LNCaP clone FGC (cell line): ENCODE measurements at places on chromosomes 11 and 22.

GRCh38 chr11:71418643-71419042, 29.6 kb downstream of the DHCR7 start:
- no peak for DNase-seq

- no peak for DNase-seq
Observed at GRCh38 chr22:47218671-47219070, 456.2 kb downstream of the TBC1D22A start.

DNA sequence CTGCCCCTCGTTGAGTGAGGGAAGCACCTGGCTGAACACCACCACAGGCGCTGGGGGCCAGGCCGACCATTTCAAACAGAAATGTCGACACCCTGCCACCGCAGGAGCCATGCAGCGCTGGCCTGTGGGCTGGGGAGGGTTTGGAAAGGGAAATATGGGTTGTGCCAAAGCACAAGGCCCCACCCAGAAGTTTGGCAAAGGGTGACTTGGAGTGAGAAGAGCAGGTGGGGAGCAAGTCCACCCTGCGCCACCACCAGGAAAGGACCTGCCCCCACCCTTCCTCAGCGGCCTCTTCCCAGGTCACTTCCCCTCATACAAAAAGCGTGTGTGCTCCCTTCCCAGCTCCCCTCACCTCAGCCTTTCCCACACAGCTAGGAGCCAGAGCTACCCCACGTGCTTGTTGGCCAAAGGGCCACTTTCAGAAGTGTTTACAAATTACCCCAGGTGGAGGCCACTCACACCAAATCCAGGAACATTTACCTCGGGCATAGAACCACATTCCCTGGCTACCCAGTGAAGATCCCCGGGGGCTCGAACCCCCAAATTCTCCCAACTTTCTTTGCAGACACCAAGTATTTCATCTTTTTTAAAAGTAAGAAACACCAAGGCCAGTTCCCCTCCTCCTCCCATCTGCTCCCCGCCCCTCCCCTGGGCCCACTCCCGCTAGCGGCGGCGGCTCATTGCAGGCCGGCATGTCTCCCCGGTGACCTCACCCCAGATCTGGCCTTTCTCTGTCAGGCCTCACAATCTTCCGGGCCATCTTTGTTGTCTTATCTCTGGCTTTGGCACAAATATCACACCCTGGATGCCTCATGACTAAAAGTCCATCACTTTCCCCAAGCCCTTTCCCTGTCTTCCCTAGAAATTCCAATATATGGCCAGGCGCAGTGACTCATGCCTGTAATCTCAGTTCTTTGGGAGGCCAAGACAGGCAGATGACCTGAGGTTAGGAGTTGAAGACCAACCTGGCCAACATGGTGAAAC, 20.5 kb upstream of the SCGB1A1 start:
- DNase-seq: no peak

DNA sequence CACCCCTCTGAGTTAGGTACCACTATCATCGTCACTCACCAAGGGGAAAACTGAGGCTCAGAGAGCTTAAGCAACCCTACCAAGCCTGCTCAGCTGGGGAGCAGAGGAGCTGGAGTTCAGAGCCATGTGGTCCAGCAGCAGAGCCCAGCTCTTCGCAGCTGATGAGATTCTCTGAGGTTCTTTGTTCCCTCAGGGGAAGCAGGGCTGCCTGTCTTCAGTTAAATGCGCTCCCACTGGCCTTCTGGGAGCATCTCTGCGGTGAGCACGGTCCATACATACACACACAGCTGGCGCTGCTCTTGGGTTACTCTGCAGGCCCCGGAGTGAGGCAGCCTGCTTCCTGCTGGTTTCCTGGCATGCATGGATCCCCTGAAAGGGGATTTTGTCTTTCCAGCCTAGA, 5.2 kb upstream of the PTGDR2 start:
- no peak for DNase-seq

- DNase-seq: no peak
Observed at GRCh38 chr22:38941488-38941987, 15.9 kb upstream of the APOBEC3A start.

DNA sequence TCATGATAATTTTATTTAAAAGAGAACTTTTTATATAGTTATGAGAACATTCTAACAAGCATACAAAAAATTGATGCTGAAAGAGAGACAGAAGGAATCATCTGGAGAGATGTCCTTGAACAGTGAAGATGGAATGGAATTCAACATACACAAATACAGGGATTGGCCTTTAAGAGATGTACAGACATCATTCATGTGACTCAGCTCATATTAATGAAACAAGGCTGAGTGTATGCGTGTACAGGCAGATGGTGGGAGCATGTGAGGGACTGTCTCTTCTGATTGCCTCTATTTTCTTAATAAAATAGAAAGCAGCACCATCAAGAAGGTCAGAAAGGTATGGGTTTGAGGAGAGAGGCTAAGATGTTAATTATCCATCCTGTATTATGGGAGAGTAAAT, 793.3 kb downstream of the CNTN5 start:
- no peak for DNase-seq

- no peak for DNase-seq
Observed at GRCh38 chr11:112971827-112972226, 10.6 kb downstream of the NCAM1 start.

GRCh38 chr11:22130462-22131053, 62.3 kb upstream of the ANO5 start:
- DNase-seq: no peak

DNA sequence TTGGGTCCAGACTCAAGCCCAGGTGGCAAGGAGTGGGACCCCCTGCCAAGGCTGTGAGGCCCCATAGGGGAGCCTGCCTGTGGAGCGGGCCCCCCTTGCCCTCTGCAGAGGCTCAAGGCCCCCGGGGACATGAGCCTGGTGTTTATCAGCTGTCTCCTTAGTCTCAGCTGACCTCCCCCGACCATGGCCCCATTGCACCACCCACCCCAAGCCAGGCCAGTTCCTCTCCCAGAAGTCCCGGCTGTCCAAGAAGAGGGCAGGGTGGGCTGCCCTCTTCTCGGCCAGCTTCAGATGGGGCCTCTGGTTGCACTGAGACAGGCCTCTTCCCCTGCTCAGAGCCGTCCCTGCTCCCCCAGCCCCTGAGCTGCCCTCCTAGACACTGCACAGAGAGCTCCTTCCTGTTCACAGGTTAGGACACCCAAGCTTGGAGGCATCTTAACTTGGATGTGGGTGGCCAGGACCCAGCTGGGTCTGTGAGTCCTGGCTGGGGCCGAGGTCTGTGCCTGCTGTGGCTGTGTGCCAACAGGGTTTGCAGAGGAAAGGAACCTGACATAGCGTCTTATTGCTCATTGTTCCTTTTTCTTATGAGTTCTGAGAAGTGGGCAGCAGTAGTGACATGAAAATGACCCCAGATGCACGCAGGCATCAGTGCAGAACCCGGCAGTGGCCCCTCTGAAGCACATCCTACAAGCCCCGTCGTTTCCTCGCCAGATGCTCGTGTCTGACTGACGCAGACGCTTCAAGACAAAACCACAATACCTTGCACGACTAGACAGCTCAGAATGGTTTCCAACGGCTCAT, 5.4 kb downstream of the TRABD start:
- DNase-seq: no peak

DNA sequence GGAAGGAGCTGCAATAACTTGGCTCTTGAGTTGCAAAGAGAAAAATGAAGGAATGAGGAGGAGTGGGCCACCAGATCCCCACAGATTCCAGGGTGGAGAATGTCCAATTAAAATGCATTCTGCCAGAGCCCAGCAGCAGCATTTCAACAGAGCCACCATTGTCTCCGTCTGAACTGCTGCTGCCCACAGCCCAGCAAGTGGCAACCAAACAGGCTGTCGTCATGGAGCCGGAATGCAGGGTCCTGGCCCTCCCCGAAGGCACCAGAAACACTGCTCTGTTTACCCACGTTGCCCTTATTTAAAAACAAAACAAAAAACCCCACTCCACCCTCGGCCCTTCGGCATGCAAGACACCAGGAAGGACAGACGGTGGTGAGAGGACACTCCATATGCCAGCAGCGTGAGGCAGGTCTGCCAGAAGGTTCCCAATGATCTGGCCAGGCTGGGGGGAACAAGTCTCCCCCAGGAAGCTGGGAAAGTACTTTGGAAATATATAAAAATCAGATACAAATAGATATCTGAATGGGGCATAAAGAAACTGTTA, 32.5 kb downstream of the PLEKHA7 start:
- no peak for DNase-seq

DNA sequence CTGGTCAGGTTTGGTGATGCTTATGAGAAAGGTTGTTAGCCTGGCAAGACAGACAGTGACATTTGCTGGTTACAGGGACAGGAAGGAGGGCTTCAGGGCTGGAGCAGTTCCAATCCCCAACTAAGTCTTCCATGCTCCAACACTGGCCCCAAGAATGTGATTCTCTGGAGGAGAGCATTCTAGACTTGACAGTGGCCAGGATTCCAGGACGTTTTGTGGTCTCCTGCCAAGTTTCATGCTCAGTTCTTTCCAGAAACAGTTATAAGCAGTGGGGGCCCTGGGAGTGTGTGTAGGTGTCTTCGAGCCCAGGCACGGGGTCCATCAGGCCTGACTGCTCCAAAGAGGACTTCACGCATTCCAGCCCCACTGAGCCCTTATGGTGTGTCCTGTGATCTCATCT, 8.9 kb upstream of the GRK3 start:
- DNase-seq: no peak

DNA sequence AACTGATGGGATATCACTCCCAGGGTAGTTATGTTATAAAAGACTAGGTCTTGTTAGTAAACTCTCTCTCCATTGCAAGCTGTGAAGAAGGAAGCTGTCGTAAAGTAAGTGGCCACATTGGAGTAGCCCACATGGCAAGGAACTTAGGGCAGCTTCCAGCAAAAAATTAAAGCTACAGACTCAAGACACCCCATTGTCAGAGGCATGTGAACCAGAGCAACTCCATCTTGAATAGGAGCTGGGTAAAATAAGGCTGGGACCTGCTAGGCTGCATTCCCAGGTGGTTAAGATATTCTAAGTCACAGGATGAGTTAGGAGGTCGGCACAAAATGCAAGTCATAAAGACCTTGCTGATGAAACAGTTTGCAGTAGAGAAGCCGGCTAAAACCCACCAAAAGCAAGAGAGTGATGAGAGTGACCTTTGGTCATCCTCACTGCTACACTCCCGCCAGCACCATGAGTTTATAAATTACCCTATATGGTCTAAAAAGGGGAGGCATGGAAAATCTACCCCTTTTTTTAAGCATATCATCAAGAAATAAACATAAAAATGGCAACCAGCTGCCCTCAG, 23.9 kb downstream of the CCKBR start:
- DNase-seq: no peak

DNA sequence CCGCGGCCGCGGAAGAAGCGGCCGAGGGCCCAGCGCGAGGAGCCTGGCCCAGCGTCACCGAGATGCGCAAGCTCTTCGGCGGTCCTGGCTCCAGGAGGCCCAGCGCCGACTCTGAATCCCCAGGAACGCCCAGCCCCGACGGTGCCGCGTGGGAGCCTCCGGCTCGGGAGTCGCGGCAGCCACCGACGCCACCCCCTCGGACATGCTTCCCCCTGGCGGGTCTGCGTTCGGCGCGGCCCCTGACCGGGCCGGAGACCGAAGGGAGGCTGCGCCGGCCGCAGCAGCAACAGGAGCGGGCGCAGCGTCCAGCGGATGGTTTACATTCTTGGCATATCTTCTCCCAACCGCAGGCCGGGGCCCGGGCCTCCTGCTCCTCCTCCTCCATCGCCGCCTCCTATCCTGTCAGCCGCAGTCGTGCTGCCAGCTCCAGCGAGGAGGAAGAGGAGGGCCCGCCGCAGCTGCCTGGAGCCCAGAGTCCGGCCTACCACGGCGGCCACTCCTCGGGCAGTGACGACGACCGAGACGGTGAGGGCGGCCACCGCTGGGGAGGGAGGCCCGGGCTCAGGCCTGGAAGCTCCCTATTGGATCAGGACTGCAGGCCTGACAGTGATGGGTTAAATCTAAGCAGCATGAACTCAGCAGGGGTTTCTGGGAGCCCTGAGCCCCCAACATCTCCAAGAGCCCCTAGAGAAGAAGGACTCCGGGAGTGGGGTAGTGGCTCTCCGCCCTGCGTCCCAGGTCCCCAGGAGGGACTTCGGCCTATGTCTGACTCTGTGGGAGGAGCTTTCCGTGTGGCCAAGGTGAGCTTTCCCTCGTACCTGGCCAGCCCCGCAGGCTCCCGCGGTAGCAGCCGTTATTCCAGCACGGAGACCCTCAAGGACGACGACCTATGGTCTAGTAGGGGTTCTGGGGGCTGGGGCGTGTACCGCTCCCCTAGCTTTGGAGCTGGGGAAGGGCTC, 1.2 kb downstream of the ARHGEF17 start:
- DNase-seq: no peak

- no peak for DNase-seq
Observed at GRCh38 chr11:57552479-57552878, 15.0 kb downstream of the UBE2L6 start.

- DNase-seq: no peak
Observed at GRCh38 chr11:72773696-72774095, 20.2 kb downstream of the STARD10 start.

GRCh38 chr22:46829117-46829891, 66.9 kb downstream of the TBC1D22A start:
- no peak for DNase-seq

DNA sequence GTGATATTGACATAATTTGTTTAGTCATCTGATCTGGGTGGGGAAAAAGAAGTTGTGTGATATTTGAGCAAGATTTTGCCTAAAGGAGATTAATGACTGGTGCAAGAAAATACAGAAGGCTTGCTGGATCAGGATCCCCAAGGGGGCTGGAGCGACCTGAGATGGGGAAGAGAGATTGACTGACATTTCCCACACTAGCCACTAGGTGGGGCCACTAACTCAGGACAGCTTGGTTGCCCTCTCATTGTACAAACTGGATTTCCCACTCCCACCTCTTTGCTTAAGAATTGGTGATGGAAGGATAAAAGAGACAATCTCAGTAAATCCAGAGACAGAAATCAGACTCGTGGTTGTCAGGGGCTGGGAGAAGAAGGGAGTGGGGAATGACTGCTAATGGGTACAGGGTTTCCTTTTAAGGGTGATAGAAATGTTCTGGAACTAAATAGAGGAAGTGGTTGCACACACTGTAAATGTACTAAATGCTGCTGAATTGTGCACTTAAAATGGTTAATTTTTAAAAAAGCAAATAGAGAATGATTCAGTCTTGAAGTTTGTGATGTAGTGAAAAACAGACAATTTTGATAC, 50.7 kb downstream of the CTTN start:
- no peak for DNase-seq

GRCh38 chr11:71268706-71269321, 16.4 kb upstream of the SHANK2 start:
- no peak for DNase-seq

GRCh38 chr11:45900916-45901617, 6.0 kb downstream of the FREY1 start:
- DNase-seq: no peak

- no peak for DNase-seq
Observed at GRCh38 chr22:50017701-50018224, 5.2 kb upstream of the IL17REL start.

DNA sequence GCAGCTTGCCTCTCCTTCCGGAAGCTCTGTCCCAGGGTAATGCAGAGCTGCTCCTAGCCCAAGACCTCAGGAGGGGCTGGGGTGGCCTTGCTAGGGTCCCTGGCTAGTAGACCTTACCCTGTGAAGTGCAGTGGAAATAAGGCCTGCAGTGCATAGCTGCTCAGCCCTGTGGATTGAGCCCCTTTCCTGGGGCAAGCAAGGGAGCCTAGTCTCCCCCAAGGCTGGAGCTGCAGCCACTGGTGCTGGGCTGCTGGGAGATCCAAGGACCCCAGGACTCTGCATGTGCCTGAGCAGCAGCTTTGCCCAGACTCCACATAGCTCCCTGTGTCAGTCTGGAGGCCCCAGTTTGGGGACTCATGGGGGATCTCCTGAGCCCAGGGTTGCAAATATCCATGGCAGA, 57.9 kb downstream of the FANCF start:
- DNase-seq: no peak

- DNase-seq: no peak
Observed at GRCh38 chr11:117127171-117127901, 16.8 kb upstream of the PAFAH1B2 start.

GRCh38 chr11:131762346-131763110, 392.1 kb downstream of the NTM start:
- no peak for DNase-seq
